ENCODE measurements at places on chromosomes 3 and 15.

GRCh38 chr3:37491776-37492175 is 317.4 kb upstream of the LRRFIP2 start:
- no peak for DNase-seq

DNA sequence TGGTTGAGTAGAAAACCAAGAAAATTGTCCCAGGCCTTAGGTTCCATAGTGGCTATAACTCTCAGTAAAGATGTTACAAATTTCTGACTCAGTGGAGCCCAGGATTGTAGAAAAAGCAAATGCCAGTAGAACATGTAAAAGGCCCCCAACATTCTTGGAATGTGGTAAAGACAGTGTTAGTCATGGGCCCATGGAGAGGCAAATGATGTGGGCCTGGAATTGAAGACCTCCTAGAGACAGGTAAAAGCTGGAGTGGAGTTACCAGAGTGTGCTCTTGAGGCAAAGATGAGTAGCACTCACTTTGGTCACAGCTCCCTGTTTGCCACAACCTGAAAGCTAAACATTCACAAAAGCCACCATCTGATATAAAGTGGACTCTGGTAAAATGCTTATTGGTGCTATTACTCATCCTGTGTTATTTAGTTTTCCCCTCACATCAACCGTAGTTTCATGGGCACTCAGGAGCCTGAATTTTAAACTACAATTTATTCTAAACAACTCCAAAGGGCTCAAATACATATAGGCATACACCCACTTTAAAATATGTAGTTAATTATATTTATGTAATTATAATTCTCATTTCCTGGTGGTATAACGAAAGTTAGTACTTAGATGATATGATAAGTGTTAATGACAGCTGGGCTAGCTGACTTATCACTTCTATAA is 359.6 kb upstream of the NECTIN3 start:
- DNase-seq: no peak

- no peak for DNase-seq
Observed at GRCh38 chr3:165383381-165383780, 187.2 kb upstream of the SLITRK3 start.

DNA sequence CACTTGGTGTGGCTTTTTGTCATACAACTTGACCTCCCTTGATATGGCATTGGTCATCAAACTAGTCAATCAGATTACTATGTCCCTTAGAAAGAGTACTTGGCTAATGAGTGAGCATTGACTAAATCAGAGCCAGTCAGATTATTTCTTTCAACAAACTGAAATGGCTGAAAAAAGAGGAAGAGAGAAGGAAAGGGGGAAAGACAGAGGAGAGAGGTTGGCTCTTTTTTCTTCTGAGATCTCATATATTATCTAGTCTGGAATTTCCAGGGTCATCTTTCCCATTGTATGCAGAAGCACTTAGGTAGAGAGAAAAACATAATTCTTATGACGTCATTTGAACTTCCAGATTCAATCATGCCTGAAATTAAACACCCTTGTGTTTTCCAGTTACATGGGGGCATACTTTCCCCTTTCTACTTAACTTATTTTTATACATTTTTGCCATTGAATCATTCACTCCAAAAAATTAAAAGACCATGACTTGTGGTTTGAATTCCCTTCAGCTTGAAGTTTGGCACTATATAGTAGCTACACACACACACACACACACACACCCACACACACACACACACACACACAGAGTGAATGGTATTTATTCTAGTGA is 387.8 kb downstream of the LSAMP start:
- DNase-seq: no peak

- no peak for DNase-seq
Observed at GRCh38 chr3:153634683-153635082, 472.7 kb downstream of the RAP2B start.

DNA sequence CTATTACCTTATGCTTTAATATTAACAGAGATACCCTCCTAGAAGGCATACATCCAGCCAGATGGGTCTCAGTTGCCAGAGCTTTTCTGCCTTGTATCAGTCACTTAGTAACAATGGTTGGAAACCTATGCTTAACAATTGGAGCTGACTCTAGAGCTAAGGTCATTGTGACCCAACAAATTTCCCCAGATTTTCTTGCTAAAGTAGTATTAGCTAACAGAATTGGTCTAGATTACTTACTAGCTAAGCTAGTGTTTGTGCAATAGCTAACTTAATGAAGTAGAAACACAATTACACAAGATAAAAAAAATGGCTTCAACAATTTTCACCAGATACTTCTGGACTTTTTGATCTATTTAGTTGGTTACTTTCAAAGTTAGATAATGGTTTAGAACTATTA is 236.9 kb downstream of the NSUN3 start:
- no peak for DNase-seq

DNA sequence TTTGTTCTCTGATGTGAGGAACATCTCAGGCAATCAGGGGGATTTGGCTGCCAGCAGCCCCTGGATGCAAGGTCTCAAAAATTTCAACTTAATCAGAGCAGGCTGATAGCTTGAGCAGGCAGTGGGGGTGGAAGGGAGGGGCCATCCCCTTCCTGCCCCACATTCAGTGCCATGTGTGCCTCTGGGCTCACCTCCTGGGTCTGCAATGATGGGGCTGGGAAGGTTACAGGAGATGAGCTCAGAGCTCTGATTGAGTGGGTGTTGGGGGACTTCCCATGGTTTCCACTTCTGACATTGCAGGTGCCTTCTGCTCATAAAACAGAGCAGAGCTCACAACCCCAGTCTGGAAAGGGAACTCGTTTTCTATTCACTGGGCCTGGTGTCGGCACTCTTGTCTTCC is 37.0 kb downstream of the PARP16 start:
- DNase-seq: no peak

DNA sequence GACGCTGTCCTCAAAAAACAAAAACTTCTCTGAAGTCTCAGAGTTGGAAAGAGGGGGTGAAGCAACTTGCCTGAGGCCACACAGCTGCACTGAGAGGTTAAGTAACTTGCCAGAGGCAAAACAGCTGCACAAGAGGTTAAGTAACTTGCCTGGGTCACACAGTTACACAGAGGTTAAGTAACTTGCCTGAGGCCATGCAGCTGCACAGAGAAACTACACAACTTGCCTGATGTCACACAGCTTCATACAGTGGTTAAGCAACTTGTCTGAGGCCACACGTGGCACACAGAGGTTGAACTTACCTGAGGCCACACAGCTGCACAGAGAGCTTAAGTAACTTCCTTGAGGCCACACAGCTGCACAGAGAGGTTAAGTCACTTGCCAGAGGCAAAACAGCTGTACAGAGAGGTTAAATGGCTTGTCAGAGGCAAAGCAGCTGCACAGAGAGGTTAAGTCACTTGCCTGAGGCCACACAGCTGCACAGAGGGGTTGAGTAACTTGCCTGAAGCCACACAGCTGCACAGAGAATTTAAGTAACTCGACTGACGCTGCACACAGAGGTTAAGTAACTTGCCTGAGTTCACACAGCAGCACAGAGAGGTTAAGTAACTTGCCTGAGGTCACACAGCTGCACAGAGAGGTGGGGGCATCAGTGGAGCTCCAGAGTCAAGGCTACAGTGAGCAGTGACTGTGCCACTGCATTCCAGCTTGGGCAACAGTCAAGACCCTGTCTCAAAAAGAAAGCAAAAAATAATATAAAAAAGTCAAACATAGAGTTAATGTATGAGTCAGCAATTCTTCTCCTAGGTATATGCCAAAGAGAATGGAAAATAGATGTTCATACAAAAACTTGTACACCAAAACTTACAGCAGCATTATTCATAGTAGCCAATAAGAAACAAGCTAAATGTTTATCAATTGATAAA is 12.0 kb upstream of the ACAD9 start:
- DNase-seq: no peak

DNA sequence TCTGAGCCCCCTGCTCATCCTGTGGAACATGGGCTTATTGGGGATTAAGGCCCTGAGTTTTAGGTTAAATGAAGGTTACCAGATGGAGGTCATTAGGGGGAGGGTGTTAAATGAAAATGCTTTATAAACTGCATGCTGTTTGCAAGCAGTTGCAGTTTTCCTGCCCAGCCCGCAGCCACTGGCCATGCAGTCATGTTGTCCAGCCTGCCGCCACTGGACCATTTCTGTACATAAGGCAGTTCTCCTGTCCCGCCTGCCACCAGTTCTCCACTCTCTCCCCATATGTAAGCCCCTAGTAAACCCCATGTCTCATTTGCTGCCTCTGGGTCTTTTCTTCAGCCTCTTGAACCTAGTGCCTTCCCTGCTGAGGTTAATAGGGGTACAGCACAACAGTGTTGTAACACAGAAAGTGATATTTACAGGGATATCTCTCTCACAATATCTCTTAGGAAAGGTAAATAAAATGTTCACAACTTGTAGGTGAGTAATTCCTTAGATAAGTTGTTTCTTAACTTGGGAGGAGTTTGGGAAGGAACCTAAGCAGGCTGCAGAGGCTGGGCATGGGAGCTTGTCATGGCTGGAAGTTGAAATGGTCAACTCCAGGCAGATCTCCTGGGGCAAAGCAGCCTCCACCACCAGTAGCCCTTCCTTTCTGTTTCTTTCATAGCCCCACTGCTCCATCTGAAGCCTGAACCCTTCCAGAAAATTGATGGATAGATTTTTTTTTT is 148.2 kb downstream of the CMSS1 start:
- DNase-seq: no peak

DNA sequence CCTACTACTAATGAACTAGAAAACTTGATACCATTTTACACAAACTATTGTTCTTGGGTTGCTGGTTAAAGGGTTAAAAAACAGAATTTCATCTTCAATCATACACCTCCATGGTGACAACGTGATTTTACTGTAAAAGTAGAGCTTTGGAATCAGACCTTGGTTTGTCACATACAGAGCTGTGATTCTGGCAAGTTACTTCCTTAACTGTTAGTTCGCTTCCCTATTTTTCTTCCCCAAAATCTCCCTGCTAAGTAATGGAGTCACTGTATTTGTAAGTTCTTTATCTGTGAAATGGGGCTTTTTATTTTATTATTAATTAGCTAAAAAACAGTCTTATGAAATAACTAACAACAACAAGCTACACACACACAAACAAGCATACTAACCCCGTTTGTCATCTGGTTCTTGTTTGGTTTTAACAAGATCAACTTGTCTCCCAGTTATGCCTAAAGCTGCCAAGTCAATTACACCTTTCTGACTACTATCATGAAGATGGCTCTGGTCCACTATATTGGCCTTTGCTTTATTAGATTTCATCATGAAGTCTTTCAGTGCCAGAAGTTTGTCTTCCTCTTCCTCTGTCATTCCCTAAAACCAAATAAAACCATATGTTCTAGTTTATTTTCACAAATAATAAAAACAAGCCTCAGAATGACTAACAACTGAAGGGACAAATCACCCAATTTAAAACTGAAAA is 38.6 kb downstream of the PIK3R4 start:
- DNase-seq: no peak

All from NCI-H1092 (cell line).